ENCODE measurements at places on chromosomes 1 and 21.

DNA sequence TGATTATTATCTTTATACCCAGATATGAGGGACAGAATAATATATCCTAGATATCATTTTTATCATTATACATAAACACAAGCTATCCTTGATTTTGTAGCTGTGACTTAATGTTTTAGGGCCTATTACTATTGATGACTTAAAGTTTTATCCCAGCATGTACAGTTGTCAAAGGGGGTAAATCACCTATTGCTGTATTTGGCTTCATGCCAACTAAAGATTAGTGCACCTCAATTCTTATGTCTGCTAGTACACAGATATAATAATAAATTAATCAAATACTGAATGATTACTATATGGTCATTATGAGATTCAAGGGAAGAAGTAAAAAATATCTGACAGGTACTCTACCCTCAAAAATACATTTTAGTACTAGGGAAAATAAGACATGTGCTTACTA, 84.0 kb downstream of the SYT14 start:
- no peak for DNase-seq

- DNase-seq, result no peak
Observed at GRCh38 chr1:224749916-224750315, 133.8 kb downstream of the CNIH3 start.

GRCh38 chr1:16146279-16147155, 9.4 kb downstream of the EPHA2 start:
- no peak for DNase-seq

- no peak for DNase-seq
Observed at GRCh38 chr1:50420689-50421365, 2.4 kb downstream of the DMRTA2 start.

GRCh38 chr1:3398396-3399140, 55.9 kb upstream of the ARHGEF16 start:
- DNase-seq, result no peak

GRCh38 chr1:75471252-75471651, 139.7 kb downstream of the SLC44A5 start:
- no peak for DNase-seq

DNA sequence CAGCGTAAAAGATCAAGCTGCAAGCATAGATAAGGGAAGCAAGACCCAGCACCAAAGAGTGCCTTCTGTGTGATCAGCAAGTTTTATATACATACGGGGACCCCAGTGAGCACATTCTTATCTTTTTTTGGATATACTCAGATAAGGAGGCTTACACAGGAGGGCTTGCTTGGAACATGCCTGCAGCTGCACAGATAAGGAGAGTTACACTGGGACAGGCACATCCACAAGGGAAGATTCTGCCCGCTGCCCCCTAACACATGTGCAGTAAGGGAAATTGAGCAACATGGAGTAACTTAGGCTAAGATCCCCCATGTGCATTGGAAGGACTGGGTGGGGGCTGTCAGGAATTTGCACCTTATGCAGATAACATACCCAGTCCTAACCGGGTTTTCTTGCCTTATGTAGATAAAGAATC, 1334.8 kb downstream of the MRPL39 start:
- no peak for DNase-seq

Measured in stimulated activated CD8-positive, alpha-beta memory T cell treated with anti-CD3 and anti-CD28 coated beads, Interleukin-7, amount 100 ng/mL, for 48 hours (primary cell).